ENCODE measurements at places on chromosomes 6 and 20.

DNA sequence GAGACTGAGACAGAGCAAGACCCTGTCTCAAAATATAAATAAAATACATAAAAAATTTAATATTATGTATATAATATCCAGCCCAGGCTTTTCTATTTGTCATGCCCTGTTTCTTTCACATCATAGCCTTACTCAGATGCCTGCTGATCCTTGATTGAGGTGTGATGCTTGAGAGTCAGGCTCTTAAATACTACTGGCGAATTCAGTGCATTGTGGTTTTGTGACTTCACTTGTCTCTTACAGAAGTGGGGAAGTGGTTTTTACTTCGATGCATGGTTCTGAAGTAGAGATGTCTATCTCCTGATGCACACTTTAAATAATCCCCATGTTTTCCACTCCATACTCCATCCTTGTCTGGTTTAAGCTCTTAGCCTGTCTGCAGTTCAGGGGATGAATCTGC, 29.1 kb downstream of the ASXL1 start:
- peak; percentile 94 for ATAC-seq

GRCh38 chr6:2560917-2561698, 189.6 kb downstream of the MYLK4 start:
- no peak for ATAC-seq

GRCh38 chr6:170485159-170485558, 67.9 kb downstream of the PSMB1 start:
- ATAC-seq, result no peak

GRCh38 chr20:3168079-3168828, 5.1 kb downstream of the LZTS3 start:
- no peak for ATAC-seq

DNA sequence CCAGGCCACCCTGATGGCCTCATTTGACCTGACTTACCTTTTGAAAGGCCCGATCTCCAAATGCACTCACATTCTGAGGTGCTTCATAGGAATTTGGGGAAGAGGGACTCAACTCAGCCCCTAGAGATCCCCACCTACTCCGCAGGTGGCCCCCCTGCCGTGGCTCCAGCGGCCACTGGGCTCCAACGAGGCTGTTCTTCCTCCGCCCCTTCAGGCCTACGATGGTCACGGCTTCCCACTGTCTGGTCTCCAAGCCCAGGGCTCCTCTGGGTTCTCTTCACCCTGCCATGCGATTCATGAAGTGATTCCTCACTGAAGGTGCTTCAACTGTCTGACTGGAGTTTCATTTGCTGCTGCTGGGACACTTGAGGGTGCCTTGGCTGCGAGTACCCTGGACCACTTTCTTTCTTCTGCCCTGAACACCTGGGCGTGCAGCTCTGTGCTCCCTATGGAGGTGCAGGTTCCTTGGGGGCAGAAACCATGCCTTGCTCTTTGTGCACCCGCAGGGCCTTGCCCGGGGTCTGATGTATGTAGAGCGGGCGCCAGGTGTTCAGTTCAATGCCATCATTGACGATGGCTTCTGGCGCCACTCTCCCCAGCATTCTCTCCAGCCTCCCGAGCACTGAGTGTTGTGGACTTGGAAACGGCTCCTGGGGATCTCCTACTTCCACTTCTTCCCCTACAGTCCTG, 10.0 kb upstream of the DUSP22 start:
- ATAC-seq, result no peak

GRCh38 chr6:90365002-90365401, 68.4 kb upstream of the BACH2 start:
- no peak for ATAC-seq

GRCh38 chr6:169625376-169625775, 76.5 kb downstream of the WDR27 start:
- no peak for ATAC-seq

- ATAC-seq, result no peak
Measured at GRCh38 chr6:52929321-52930164, 20.0 kb upstream of the GSTA3 start.

DNA sequence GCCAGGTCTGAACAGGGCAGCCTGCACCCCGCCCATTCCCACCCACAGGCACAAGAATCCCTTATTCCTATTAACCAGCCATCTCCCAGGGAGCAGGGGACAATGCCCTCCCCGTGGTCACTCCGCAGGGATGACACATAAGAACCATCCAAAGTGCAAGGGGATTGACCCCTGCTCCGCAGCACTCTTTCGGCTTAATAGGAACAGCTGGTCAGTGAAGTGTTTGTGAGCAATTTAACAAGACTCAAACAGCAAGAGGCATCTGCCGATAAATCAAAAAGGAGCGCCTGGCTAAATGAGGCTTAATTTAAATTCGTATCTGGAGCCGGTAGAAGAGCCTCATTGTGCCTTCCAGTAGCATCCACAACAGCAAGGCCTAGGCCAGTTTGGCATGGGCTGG, 389.4 kb downstream of the RNGTT start:
- no peak for ATAC-seq

- no peak for ATAC-seq
Measured at GRCh38 chr6:141618180-141618581, 514.5 kb upstream of the GJE1 start.

DNA sequence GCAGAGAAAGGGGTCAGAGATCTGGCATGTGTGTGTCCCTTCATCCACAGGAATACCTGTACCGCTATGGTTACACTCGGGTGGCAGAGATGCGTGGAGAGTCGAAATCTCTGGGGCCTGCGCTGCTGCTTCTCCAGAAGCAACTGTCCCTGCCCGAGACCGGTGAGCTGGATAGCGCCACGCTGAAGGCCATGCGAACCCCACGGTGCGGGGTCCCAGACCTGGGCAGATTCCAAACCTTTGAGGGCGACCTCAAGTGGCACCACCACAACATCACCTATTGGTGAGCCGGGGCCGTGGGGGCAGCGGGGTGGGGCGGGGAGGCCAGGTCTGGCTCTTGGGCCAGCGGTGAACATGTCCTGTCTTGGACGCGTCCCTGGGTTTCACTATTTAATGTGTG, 1.1 kb downstream of the MMP9 start:
- ATAC-seq, result no peak

GRCh38 chr6:159098636-159099106, 53.9 kb upstream of the TAGAP start:
- ATAC-seq, result peak; percentile 67

DNA sequence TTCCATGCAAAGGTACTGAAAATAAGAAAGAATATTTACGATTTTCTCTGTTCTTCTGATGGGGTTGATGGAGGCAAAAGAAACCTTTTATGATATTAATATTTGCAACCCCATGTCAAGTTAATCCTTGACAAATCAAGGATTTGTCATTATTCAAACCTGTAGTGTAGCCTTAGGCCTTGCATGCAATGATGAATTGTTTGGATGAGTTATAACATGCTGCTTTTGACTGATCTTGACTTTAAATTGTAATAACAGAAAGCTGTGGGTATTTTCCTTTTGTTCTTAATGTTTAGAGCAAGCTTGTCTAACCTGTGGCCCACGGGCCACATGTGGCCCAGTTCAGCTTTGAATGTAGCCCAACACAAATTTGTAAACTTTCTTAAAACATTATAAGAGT, 13.0 kb upstream of the BAG2 start:
- no peak for ATAC-seq

DNA sequence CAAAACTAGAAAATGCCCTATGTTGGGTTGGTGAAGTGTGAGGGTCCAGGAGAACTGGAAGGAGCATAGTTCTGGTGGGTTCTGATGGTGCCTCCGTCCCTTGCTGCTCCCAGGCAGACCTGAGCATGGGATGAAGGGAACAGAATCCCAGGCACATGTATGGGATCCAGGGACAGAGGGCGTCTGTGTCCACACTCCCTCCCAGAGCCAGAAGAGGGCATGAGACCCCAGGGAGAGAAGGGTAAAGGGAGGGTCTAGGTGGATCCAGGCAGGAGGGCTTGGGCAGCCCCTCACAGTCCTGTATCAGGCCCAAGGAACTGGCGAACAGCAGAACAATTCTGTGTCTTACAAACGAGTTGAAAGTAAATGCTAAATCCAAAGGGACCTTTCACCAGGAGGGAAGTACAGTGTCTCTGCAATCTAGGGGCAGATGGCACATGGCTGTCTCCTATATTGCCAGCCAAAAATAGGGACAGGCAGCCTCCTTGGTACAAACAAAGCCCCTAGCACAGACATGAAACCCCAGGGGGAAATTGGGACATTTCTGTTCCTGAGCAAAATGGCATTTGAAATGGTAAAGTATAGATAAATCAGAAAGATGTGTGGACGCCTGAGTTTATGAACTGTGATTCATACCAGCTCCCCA, 2.5 kb upstream of the BPIFA1 start:
- no peak for ATAC-seq

GRCh38 chr6:88982720-88983119, 19.3 kb upstream of the RNGTT start:
- ATAC-seq, result peak; percentile 95

GRCh38 chr6:12516070-12516469, 200.5 kb upstream of the PHACTR1 start:
- no peak for ATAC-seq

DNA sequence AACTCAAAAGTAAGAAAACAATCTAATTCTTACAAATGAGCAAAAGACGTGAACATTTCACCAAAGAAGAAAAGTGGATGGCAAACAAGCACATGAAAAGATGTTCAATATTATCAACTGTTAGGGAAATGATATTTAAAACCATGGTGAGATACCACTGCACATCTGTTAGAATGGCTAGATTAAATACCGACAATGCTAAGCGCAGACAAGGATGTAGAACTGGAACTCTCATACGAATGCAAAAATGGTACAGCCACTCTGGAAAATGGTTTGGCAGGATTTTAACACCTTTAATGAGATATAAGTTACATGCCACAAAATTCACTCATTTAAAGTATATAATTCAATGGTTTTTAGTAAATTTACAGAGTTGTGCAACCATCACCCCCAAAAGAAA, 44.6 kb upstream of the NFATC2 start:
- ATAC-seq, result no peak

DNA sequence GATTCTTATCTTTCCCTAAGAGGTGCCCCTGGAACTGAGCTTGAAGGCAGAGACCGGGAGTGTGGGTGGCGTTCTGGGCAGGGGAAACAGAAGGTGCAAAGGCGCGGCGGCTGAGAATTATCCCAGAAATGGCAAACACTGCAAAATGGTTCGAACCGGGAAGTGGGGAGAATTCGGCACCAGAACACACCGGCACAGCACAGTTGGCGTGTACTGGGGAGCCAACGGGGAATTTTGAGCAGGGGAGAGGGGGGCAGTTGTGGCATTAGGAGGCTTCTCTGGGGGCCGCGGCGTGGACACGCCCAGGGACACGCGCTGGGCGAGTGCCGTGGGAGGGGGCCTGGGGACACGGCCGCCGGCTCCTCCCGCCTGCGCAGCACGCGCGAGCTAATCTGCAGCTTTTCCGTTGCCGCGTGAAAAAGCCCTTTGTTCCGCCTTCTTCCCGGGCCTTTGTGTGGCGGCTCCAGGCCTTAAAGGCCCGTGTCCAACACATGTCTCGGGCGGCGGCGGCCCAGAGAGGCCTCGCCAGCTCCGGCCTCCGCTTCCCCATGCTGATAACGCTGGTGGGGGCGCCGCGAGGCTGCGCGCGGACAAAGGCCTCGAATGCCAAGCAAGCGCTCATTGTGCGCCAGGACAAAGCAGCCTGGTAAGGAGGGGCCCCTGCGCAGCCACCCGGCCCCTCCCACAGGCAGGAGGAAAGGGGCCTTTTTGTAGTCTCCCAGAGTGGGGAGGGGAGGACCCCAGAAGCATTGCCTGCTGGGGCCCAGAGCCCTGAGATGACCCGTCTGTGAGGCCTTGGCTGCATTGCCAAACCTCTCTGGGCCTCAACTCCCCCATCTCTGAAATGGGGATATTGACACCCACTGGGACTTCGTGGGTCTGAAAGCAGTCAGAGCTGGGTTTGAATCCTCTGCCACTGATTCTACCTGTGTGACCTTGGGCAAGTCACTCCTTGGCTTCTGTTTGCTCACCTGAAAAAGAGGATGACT, 82.8 kb downstream of the CD40 start:
- no peak for ATAC-seq

GRCh38 chr6:40328386-40328985, 258.7 kb downstream of the LRFN2 start:
- no peak for ATAC-seq

DNA sequence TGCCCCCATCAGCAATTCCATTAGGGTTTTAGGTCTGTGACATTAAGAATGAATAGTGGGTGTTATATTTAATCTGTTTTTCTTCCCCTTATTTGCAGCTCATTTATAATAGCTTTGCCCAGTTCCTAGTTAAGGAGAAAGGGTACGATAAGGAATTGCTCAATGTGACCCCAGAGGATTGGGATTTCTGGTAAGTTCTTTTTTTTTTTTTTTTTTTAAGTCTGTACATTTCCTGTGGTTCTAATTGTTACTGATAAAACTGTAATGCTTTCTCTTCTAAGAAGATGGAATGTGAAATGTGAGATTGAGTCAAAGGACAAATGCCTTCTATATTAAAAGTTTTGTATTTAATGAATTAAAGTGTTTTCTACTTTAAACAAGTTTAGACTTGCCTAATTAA, 5.5 kb downstream of the NT5DC1 start:
- no peak for ATAC-seq

DNA sequence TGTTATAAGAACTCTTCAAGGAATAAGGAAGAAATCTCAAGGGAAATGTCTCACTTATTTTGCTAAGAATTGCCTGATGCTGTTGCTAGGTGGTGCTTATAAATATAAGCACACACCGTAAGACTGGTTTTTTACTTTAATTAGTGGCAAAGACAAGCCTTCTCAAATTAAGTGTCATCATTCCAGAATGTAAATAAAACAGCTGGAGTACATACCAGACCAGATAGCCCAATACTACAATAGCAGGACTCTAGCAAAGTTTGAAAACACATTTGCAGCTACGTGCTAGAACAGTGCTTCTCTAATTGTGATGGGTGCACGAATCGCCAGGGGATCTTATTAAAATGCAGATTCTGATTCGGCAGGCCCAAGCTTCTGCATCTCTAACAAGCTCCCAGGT, 6.8 kb downstream of the CNKSR3 start:
- no peak for ATAC-seq

GRCh38 chr20:57389695-57390603, 1.2 kb upstream of the RBM38 start:
- peak; percentile 7 for ATAC-seq

- ATAC-seq, result no peak
Measured at GRCh38 chr6:37650071-37650481, 47.6 kb downstream of the MDGA1 start.

- no peak for ATAC-seq
Measured at GRCh38 chr20:32786059-32786760, 24.0 kb downstream of the DNMT3B start.

GRCh38 chr6:28634761-28635546, 109.3 kb downstream of the GPX5 start:
- no peak for ATAC-seq

Data from activated CD4-positive, CD25-positive, alpha-beta regulatory T cell treated with anti-CD3 and anti-CD28 coated beads, Interleukin-2, amount 50 U/mL, for 24 hours (primary cell).